Activated CD4-positive, alpha-beta T cell treated with anti-CD3 and anti-CD28 coated beads for 4 hours (primary cell): ENCODE measurements at places on chromosomes 12 and 14.
A peak's percentile ranks its signal among the peaks of the same experiment; 100 is the strongest.

- no peak for DNase-seq
These were observed 48.2 kb downstream of the SPPL3 start for GRCh38 chr12:120855823-120856588.

DNA sequence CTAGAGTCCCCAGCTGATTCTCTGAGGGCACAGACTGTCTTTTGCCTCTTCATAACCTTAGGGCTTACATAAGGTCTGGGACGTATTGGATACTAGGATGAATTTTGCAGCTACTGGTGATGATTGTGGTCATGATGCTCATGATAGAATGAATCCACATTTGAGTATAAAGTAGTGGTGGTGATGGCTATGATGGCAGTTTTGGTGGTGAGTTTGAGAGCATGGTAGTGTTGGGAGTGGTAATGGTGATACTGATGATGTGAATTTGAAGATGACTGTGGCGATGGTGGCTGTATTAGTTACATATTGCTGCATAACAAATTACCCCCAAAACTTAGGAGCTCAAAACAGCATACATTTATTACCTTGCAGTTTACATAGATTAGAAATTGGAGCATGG is 14.1 kb upstream of the ASIC1 start:
- no peak for DNase-seq

DNA sequence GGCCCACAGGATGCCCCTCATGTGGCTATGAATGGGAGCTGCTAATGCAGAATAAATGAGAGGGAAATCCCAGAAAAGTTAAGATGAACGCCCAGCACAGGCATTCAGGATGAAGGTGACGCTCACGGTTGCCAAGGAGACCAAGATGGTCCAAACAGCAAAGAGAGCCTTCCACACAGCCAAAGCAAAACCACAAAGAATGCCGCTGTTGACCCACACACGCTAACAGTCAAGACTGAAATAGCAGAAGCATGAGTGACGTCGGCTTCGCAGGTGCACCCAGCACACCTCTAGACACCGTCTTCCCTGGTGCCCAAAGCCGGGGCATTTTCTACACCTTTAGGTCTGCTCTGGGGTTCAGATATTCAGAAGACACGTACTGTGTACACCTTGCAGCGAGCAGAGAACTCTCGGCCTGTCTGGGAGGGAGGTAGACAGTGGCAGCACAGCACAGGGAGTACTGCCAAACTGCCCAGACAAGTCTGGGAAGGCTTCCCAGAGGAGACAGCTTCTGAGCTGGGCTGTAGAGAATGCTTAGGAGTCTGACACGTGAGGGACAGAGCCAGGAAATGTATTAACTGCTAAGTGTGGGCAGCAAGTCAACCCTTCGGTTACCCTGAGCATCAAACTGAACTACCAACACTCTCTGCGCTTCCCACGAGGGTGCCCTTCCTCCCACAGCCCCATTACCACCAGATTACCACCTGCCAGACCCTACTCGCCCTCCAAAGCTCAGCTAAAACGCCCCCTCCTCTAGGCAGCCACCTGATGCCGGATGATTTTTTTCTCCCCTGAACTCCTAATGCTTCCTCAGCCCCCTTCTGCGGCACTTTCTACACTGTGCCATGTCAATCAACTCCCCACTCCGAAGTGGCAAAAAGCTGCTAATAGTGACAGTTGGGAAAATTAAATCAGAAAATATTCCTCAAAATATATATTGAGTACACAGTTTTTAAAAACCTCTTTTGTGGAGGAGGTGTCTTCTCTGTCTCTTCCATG is 50.1 kb downstream of the CCDC88C start:
- DNase-seq, result peak; percentile 46

- DNase-seq, result no peak
These were observed 8.6 kb downstream of the NACA start for GRCh38 chr12:56716458-56716857.

- no peak for DNase-seq
These were observed 26.9 kb downstream of the CLEC6A start for GRCh38 chr12:8482571-8483061.

DNA sequence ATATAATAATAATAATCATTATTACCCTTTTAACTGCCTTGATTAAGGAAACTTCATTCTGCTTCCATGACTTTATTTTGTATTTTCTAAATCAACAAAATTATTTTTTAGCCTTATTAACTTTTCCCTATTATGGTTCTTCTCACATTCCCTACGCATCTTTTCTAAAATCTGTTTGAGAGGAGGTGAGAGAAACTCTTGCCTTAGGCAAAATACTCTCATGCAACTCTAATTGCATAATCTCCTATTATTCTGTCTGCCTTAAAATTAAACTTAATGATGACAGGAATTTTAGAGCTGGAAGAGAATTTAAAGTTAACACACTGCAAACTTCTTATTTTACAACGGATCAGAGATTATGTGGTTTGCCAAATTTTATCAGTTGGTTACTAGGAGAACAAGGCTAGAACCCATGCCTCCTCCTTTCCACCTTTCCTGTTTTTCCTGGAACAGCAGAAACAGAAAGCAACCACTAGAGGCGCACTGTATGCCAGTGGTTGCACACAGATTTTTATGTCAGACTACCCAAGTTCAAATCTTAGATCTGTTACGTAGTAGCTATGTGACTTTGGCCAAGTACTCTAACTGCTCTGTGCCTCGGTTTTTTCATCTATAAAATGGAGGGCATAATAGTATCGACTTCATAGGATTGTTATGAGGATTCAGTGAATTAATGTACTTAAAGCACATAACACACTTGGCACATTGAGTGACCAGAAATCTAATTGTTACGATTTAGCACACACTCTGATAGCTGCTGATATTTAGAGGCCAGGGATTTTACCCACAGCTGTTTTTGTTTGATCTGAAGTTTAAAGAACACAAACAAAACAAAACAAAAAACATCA is 4.3 kb upstream of the BRMS1L start:
- DNase-seq, result no peak

DNA sequence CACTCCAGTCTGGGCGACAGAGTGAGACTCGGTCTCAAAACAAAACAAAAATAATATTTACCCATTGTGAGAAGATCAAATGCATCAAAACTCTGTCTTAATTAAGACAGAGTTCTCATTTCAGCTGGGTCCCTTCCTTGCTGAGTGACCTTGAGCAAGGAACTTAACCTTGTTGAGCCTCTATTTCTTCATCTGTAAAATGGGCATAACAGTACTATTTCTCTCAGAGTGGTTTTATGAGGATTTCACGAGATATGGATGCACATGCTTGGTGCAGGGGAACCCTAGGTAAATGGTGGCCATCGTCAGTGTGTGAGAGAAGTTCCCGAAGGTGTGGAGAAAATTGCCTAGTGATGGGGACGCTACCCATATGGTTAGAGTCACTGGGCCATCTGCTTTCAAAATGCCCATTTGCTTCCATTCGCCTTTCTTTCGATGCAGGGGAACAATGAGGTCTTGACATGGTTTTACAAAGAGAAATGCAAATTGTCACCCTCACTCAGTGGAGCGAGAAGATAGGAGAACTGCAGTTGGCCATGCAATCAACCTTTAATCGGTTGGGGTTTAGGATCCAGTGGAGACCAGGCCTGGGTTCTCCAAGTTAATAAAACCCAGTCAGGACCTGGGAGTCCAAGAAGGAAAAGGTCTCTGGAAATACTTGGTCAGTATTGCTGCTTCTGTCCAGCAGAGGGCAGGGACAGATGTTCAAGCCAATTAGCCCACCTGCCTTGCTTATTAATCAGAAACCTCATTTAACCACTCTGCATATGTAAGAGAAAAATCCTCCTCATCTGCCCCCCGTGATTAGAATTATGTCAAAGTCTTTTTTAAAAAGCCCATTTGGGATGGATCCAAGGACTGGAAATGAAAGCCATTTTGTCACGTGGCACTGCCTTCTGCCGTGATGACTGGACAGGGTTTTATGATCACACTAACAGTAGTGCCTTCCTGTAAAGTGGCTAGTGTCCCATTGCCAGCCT is 37.2 kb downstream of the CFAP251 start:
- DNase-seq, result no peak

- no peak for DNase-seq
These were observed 208.5 kb downstream of the MDGA2 start for GRCh38 chr14:47466916-47467315.

DNA sequence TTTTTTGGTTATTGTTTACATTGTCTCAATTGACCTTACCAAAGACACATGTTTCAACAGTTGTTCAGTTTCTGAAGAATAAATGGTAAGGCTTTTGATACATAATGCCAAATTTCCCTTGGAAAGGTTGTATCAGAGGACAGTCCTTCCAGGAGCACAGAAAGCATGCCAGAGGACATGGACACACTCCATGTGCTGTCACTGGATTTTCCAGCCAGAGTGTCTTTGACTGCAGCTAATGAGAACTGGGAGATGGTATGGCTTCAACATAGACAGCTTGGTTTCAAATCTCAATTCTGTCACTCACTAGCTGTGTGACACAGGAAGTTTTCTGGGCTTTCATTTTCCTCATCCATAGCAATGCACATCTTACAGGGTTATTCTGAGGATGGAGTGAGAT is 20.6 kb downstream of the NTS start:
- no peak for DNase-seq

- DNase-seq, result no peak
These were observed 93.6 kb downstream of the TNFAIP2 start for GRCh38 chr14:103216857-103217256.

GRCh38 chr14:68377459-68377858 is 415.4 kb downstream of the ZFP36L1 start:
- DNase-seq, result no peak

GRCh38 chr12:106297681-106298080 is 4.9 kb upstream of the TCP11L2 start:
- DNase-seq, result no peak

- no peak for DNase-seq
These were observed 77.0 kb upstream of the SYT1 start for GRCh38 chr12:78787576-78787975.

GRCh38 chr12:111406474-111407376 is 1.0 kb downstream of the SH2B3 start:
- peak; percentile 66 for DNase-seq

DNA sequence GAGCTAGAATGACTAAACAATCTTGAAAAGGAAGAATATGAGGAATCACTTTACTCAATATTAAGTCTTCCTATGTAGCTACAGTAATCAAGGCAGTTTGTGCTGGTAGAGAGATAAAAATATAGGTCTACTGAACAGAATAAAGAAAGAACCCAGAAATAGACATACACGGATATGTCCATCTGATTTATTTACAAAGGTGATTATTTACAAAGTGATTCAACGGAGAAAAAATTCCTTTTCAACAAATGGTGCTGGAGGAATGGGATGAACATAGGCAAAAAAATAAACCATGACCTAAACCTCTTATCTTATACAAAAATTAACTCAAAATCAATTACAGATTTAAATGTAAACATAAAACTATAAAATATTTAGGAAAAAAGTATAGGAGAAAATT is 36.6 kb downstream of the TAOK3 start:
- DNase-seq, result no peak

DNA sequence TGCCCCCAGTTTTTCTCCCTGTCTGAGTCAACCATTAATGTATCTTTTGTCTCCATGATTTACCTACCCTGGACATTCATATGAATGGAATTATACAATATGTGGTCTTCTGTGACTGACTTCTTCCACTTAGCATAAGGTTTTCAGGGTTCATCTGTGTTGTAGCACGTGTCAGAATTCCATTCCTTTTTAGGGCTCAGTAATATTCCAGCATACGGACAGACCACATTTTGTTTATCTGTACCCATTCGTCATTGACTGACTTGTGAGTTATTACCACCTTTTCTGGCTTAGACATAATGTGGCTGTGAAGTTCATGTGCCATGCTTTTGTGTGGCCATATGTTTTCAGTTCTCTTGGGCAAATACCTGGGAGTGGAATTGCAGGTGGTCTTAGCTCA is 37.9 kb downstream of the TSPAN9 start:
- no peak for DNase-seq

- DNase-seq, result no peak
These were observed 87.3 kb upstream of the LRIG3 start for GRCh38 chr12:59007620-59008019.

GRCh38 chr12:6547987-6548386 is 7.9 kb downstream of the IFFO1 start:
- DNase-seq, result no peak

DNA sequence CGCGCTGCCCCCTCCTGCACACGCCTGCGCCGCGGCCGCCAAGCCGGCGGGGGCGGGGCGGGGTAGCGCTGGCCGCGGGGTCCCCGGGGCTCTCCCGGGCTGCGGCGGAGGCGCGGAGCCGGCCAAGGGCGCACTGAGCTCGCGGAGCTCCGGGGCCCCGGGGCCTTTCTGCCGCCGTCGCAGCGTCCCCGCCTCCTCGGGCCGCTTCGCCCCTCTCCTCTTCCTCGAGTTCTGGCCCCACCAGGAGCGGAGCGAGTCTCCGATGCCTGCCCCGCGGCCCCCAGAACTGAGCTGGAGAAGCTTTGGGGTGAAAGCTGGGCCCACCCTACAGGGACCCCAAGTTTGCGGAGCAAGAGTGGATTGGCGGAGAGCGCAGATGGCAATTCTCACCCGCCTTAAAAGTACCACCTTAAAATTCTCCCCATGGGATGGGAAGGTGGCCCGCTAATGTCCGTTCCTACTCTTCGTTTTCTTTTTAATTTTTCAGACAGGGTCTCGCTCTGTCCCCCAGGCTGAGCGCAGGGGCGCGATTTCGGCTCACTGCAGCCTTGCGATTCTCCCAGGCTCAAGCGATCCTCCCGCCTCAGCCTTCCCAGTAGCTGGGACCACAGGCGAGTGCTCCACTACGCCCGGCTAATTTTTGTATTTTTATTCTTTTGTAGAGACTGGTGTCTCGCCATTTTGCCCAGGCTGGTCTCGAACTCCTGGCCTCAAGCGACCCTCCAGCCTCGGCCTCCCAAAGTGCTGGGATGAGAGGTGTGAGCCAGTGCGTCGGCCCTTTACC is 129.6 kb downstream of the NDUFA12 start:
- no peak for DNase-seq

DNA sequence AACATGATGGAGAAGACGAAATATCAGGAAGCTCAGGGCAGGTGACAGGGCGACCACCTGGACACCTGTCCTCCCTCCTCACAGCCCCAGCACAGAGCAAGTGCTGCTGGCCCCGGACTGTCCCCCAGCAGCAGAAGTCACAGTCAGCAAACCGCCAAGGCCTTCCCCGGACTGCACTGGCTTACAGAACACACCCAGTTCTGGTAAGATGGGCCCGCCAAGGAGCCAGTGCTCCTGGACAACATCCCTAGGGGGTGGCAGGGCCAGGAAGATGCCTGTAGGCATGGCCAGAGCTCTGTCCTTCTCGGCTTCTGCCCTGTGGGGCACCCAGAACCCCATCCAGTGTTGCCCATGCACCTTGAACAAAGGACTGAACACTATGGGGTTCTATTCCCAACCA is 77.9 kb downstream of the BCL11B start:
- no peak for DNase-seq

GRCh38 chr14:72980863-72981262 is 46.0 kb downstream of the ZFYVE1 start:
- DNase-seq, result no peak

DNA sequence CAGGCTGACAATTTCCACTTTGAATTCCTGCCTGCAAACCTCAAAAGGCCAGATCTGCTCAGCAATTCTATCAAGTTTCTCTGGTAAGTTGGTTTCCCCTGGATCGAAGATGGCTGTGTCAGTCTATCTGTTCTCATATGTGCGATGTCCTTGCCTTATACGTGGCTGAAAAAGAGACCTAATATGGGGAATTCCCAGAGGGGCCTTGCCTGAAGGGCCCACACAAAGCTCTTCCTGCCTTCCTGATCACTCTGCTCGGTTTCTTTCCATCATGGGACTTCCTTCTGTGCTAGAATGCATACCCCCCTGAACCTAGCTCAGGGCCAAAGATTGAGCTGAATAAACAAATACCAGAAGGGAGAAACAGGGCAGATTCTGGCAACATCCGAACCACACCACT is 13.2 kb downstream of the TCL1B start:
- no peak for DNase-seq

- no peak for DNase-seq
These were observed 90.2 kb upstream of the SYT10 start for GRCh38 chr12:33529810-33530209.
